H7 (cell line): ENCODE measurements at places on chromosomes 3 and 15.
A peak's percentile ranks its signal among the peaks of the same experiment; 100 is the strongest.

- DNase-seq = no peak
These were observed 10.3 kb upstream of the GK5 start for GRCh38 chr3:142235690-142236089.

- DNase-seq = no peak
These were observed 2.6 kb upstream of the IL20RB start for GRCh38 chr3:136954980-136955780.

DNA sequence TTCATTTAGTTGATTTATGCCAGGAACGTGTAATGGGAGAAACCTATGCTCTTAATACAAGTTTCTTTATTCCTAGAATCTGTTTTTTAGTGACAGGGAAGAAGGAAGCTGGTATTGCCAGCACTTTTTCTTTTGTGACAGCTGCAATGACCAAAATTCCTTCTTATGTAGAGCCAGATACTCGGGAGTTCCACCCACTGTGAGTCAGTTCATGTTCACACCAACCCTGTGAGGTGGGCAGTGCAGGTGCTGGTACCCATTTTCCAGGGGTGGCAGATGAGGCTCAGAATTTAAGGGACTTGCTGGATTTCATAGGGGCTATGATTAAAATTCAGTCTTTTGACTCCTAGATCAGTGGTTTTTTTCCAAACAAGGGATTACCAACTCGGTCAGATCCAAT, 34.7 kb downstream of the OXNAD1 start:
- DNase-seq = no peak

DNA sequence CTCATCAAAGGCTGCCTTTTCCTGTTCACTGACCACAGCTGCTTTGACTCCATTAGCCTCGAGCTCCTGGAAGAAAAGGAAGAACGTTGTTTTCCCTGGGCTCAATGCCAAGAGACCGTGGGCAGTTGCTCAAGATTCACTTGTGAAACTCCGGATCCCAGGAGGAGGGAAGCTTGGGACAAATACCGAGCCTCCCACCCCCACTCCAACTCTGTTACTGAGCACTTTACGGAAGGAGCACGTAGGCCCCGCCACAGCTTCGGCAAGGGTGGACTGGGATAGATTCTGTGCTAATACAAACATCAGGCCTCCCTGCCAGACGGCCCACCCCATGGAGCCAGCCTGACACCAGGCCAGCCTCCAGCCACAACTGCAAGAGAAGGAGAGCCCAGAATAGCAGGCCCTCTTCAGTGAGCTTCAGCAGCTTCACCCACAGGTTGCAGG, 10.8 kb upstream of the FANCD2 start:
- no peak for DNase-seq

- no peak for DNase-seq
These were observed 112.4 kb downstream of the SEMA6D start for GRCh38 chr15:47829667-47830066.

DNA sequence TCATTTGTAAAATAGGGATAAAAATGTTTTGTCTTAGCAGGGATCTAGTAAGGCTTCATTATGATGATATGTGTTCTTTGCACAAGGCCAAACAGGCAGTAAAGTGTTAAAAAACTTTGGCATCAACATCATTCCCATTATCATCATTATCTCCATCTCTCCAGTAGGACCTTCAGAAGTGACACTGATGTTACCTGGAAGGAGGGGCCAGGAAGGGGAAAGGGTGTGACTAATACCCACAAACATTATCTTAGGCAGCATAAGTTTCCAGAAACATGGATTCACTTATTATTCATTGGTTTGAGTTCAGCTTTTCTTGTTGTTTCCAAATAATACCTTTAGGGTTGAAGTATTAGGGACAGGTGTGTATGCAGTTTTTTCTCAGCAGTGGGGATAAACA, 399.6 kb downstream of the PTPRG start:
- DNase-seq = no peak

DNA sequence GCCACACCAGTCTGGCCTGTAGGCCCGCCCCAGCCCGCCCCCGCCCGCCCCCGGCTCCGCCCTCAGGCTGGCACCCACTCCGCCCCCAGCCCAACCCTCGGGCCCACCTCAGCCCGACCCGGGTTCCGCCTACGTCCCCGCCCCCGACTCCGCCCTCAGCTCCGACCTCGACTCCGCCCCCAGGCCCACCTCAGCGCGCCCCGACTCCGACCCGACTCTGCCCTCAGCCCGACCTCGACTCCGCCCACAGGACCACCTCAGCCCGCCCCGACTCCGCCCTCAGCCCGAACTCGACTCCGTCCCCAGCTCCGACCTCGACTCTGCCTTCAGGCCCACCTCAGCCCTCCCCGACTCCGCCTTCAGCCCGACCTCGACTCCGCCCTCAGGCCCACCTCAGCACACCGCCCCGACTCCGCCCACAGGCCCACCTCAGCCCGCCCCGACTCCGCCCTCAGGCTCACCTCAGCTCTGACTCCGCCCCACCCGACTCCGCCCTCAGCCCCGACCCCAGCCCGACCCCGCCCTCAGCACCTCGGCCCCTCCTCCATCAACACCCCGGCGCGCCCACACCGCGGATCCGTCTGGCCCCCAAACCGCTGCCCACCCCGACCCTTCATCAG, at the start of gene RAB43:
Gene RAB43, minus strand, starts transcription at position 13 of the 620 bp plus-strand sequence. CDS start 315 bp downstream, outside the sequence.
- peak; percentile 100 for DNase-seq

GRCh38 chr3:32474201-32474600, 28.5 kb downstream of the CMTM6 start:
- DNase-seq = no peak

- no peak for DNase-seq
These were observed 35.4 kb upstream of the TOPAZ1 start for GRCh38 chr3:44206261-44206660.

DNA sequence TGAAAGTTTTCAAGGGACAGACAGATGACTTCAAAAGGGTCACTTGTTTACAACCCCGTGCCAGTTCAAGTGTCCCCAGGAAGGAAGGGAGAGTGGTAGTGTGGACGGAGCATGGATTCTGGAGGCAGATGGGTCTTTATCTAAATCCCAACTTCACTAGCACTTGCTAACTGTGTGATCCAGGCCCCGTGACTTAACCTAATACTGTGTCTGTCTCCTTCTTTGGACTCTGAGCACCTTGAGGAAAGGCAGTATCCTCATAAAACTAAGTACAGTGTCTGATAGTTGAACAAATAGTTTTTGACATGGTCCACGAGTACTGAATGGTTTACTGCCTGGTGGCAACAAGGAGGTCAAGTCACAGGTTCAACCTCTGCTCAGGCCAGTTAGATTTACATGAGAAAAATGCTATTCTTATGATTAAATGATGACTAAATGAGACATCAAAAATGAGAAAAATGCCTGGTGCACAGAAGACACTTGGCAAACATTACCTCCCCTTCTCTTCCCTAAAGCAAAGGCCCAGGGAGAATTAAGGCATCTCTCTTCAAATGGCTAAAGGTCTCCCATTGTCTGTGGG, 48.9 kb downstream of the ABCC5 start:
- no peak for DNase-seq

DNA sequence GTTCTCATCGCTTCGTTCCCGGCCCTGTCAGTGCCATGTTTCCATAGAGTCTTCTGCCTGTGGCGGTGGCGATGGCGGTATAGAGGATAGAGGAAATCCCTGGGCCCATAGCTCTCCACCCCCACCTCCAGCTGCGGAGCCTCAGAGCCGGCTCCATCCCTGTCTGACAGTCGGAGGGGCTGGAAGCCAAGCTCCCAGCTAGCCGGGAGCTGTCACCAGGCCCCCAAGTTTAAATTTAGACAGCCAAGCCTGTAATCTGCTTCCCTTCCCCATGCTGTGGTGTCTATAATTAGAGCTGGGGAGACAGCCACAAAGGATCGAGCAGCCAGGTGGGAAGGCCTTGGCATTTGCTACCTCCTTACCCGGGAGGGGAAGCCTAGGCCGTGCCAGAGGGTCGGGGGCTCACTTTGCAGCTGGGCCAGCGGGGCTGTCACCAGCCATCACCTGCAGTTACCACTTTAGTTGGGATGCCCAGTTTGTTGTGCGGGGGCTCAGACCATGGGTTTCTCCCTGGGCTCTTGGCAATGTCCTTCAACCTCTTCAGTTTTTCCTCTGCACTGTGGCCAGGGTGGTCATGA, 56.3 kb upstream of the SEC13 start:
- DNase-seq = no peak

DNA sequence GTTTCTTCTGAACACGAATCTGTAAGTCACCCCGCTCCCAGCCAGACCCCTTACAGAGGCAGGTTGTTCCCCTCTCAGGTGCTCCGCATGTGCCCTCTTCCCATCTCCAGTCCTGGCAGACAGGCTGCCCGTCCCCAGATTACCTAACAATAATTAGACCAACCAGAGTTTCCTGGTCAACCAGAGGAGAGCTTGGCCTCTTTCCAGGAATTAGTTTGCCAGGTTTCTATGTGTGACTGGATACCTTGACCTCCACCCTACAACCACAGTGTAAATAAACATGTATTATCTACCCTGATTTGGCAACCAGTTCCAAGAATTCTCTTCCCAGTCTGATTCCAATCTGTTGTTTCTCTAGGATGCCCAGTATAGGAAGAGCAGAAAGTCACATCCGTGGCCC, 178.0 kb upstream of the UMPS start:
- no peak for DNase-seq

- DNase-seq = no peak
These were observed 20.5 kb upstream of the DCBLD2 start for GRCh38 chr3:98921957-98922356.

DNA sequence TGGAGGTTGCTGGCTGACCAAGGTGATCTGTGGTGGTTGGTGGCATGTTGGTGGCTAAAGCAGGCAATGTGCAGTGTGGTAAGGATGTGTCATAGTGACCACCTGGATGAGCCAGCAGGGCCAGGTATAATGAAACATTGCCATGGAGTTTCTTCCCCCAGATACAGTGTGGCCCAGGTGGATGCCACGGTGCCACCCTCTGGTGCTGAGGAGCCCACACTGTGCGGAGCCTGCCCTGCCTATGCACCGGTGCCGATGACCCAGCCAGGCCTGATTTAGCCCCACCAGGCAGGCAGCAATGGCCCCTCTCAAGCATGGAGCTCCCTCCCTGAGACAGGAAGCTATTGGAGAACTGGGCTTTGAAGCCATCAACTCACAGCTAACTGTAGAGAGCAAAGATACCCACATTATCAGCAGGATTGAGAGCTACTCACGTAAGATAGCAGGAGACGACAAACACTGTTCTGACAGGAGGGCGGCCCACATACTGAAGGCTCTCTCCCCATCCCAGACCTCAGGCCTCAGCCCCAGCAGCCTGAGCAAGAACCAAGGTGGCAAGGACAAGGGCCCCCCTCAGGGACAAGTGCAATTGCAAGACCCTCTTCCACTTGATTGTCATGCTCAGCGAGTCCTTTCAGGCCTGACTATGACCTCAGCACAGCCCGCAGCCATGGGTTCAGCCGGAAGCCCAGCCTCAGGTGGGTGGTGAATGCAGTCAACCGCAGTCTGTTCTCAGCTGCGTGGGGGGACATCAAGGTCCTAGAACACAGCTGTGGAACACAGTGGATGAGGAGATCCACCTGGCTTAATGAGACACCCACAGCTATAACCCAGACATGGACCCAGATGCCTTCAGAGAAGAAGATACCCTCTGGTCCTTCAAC, 82.8 kb upstream of the CDV3 start:
- DNase-seq = no peak

DNA sequence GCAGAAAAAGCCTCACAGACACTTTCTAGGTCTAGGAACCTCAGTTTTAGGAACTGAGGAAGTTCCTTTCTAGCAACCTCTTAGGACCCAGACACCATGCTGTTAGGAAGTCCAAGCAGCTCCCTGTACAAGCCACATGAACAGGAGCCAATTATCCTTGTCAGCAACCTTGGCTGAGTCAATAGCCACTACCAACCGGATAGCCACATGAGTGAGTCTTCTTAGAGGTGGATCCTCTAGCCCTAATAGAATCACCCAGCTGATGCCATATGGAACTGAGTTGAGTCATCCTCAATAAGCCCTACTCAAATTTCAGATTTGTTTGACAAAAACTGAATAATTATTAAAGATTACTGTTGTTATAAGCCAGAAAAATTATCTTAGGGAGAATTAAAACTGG, 256.2 kb downstream of the NLGN1 start:
- DNase-seq = no peak

- no peak for DNase-seq
These were observed 289.0 kb downstream of the TLE3 start for GRCh38 chr15:69808756-69809155.

DNA sequence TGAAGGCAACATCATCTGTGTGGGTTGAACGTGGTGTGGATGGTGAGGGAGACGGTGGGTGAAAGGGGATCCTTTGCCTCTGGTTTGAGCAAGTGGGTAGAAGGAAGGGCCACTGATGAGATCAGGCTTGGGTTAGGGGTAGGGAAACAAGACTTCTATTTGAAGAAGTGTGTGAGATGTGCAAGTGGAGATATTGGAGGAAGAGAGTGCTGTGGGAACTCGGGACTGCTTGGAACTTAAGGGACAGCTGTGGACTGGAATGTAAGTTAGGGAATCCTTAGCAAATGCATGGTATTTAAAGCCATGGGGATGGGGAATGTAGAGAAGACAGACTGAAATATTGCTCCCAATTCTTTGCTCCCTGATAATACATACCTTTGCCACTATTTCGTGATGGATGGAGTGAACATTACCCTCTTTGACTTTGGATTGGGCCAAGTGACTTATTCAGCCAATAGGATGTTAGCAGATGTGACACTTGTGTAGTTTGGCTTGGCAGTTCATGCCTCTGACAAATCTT, 30.2 kb upstream of the AMOTL2 start:
- DNase-seq = no peak

DNA sequence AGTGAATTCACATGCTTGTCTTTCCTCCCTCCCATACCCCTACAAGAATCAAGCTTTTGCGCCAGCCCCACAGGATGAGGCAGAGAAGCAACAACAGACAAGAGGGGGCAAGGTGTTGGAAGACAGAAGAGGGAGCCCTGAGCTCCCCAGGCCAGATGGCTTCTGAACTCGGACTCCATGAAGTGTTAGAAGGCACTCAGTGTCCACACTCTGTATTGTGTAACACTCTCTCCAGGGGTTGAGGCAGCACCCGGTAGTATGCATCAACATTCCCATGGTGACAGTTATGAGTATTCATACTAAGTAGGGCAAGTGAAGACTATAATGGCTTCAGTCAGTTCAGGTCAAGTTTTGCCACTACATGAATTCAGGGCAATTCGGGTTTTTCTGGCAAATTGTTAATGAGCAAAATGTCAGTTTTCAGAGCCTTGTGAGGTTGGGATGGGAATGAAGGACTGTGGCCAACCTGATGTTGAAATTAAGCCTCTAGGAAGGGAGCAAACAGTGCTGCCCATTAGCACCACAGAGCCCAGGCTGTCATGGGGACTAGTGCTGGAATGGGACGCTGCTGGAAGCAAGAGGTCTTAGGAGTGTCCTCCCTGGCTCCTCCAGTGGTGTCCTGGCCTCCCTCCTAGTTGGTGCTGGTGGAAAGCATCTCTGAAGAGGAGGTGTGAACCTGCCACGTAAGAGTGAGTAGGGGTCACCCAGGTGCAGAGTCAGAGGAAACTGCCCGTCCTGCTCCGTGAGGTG, 79.4 kb downstream of the KLF15 start:
- DNase-seq = no peak

GRCh38 chr3:161142486-161142885, 37.3 kb upstream of the B3GALNT1 start:
- no peak for DNase-seq
